ENCODE measurements at places on chromosomes 2 and 18.

- no peak for DNase-seq
Observed at GRCh38 chr18:37783771-37784170, 218.2 kb upstream of the CELF4 start.

GRCh38 chr2:18106841-18107240, 228.4 kb downstream of the KCNS3 start:
- DNase-seq = no peak

- peak; percentile 50 for DNase-seq
Observed at GRCh38 chr2:26000561-26001082, 18.3 kb upstream of the KIF3C start.

GRCh38 chr18:31498574-31499524, 872 bp downstream of the DSG2 start:
- no peak for DNase-seq

DNA sequence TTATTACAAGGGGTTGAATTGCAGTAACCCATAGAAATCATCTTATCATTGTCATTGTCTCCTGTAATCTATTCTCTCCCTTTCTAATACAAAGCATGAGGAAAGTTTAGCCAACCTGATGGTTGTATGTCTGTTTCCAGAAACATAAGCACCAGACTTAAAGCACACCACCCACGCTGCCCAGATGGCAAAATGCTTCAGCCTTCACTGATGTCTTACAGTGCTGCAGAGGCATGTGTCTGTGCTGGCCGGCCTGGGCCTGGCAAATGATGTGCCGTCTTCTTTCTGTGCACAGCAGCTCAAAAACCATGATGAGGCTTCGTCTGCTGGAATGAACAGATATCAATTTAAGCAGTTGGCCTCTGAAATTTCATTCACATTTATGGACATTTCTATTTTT, 443.0 kb upstream of the RGPD4 start:
- DNase-seq = no peak

GRCh38 chr2:150120326-150120955, 367.0 kb downstream of the RND3 start:
- peak; percentile 58 for DNase-seq

DNA sequence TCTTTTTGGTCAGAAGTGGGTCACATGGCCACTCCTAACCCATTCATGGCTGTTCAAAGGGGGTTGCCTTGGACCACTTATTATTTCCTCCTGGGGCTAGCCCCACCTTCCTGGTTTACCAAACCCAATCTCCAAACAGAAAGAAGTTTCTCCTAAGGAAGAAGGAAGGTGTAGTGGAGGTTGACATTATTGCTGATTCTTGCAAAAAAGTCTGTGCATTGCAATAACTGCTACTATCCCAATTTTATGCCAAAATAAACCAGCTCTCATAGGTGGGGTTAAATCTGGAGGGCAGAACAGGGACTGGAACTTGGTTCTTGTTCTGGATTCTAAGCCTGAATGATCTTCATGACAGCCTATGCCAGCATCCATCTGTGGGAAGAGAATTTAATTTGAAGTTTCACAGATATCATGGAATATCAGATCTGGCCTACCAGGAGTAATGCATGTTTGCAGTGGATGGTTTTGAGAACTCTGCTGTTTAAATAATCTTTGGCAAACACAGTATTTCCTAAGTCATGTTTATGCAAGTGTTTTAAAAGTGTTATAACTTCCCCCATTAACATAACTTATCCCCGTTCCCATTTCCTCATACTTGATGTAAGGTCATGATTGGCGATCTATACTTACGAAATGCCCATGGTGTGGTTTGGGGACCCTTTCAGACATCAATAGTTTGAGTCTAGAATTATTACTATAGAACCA, 11.9 kb downstream of the ANXA4 start:
- no peak for DNase-seq

DNA sequence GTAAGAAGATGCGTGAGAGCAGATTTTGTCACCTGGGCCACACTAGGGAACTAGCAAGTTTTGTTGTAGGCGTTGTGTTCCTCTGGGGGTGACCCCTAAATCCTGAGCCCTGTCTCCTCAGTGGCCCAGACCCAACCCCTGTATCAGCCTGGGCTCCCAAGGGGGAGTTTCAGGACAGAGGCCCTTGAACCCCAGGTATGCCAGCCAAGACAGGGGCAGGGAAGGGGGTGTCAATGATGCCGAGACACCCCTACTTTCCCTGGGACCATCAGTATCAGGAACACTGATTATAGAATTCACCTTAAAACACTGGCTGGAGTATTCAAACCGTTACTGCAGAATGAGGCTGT, 39.1 kb upstream of the RPL31 start:
- no peak for DNase-seq

DNA sequence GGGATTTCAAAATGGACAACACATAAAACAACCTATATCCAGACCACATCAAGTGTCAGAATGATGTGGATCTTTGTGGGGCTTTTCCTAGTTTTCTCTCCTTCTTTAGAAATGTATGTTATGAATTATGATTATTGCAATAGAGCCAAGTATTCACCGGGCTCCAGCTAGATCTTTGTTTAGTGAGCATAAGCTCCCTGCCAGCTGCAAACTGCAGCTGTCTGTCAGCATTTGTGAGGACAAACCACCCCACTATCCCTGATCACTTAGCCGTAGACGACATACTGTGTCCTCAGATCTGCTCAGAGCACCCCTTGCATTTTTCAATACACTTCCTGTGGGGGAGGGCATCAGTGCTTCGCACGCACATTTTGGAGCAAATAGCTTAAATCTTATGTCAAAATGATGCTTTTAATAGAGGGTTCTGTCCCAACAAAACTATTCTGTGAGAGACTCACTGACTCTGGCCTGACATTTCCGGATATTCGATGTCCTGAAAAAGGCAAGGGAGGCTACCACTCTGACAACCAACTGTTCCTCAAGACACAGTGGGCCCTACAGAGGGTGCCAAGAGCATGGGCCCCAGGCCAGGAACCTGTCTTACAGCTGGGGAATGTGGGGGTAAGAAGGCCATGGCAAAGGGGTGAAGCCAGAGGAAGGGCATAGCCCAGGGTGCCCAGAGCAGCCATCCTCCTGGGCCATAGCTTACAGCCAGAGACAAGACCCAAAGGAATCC, 346.0 kb downstream of the ARHGAP15 start:
- no peak for DNase-seq

- DNase-seq = peak; percentile 74
Observed at GRCh38 chr2:128232965-128233789, 85.5 kb downstream of the HS6ST1 start.

GRCh38 chr18:45755934-45756333, 32.0 kb downstream of the SLC14A1 start:
- peak; percentile 91 for DNase-seq

DNA sequence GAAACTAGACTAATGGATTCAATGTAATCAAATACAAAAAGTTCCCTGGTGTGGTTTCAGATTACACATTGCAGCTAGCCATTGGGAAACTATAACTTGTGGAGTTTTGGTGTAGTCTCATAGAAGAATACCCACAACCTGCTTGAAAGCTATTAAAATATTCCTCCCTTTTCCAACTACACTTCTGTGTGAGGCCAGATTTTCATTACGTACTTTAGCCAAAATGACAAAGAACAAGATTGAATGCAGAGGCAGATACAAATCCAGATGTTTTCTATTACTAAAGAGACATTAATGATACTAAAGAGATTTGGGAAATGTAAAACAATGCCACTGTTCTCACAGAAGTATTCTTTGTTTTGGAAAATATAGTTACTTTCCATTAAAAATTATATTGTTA, 128.7 kb upstream of the SLC35G4 start:
- no peak for DNase-seq

DNA sequence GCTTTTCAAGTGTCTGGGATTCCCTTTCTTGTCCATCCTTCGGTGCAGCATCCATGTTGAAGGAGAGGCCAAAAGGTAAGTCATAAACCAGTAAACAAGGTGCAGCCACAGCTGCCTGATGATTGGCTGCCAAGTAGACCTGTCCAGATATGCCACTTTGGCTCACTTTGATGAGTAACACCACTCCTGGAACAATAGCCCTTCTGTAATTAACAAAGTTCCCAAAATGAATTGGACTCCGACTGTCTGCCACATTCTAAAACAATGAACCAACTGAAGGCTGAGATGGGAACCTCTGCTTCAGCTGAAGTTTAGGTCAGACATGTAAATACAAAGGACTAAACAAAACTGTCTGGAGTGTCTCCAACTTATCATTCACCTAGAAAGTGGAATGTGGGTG, 82.2 kb upstream of the LGALSL start:
- no peak for DNase-seq
